Fibroblast of skin of scalp (primary cell): ENCODE measurements at places on chromosomes 3 and 15.

- DNase-seq, result peak; percentile 37
Observed at GRCh38 chr15:52013151-52013791, 5.7 kb upstream of the MAPK6 start.

GRCh38 chr3:102181175-102181920, 253.5 kb upstream of the ZPLD1 start:
- peak; percentile 92 for DNase-seq

DNA sequence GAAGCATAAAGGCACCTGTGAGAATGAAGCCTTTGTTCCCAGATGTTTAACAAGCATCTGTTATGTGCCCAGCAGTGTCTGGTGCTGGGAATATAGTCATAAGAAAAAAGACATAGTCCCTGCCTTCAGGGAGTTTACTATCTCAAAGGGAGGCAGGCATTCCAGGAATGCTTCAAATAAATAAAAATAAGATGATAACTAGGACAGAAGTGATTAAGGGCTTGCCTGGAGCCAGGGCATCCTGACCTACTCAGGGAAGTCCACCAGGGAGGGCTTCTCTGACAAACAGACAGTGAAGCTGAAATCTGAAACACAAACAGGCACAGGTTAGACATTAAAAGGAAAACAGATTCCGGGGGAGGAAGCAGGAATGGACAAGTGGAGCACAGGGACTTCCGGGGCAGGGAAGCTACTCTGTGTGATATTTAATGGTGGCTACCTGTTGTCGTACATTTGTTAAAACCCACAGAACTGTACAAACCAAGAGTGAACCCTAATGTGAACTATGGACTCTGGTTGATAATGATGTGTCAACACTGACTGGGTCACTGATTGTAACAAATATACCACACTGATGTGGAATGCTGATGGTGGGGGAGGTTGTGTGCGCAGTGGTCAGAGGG, 53.3 kb downstream of the ITGB5 start:
- DNase-seq, result peak; percentile 29

DNA sequence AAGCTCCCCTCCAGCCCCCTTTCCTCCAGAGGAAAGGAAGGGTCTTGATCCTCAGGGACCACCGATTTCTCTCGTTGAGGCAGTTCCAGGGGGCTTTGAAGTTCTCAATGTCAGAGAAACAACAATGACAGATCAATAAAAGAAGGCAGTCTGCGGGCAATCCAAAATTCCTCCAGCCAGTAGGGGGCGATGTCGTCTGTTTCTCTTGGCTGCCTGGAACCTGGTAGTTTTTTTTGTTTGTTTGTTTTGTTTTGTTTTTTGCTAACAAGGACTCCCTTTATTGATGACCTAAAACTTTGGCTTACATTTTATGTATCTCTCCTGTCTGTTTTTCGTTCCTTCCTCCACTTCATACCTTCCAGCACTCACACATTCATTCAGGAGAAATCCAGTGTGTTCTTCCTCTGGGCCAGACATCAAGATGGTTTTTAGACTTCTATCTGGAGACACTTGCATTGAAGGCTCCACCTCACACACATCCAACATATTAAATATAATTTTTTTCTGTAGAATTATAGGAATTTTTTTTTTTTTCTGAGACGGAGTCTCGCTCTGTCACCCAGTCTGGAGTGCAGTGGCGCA, 276.6 kb downstream of the RPLP1 start:
- DNase-seq, result peak; percentile 26

- DNase-seq, result no peak
Observed at GRCh38 chr3:105869861-105870755, 1.3 kb upstream of the CBLB start.

- peak; percentile 24 for DNase-seq
Observed at GRCh38 chr15:72358650-72359171, 17.1 kb downstream of the HEXA start.

DNA sequence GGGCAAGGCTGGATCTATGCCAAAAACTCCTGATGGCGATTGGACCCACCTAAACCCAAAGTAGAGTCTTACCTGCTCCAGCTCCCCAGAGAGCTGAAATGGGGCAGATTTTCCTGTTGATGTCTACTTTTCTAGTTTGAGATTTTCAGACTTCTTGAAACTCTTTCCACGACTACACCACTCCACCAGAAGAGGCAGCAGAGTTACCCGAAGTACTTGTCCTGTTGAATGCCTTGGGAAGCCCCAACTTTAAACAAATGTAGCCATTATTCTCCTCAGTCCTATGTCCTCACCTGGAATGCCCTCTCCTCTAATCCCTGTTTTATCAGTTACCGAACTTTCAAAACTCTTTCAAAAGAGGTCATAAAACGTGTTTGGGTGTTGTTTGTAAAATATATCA, 843.8 kb downstream of the VGLL3 start:
- no peak for DNase-seq

- DNase-seq, result peak; percentile 27
Observed at GRCh38 chr3:149618151-149619123, 39.4 kb downstream of the WWTR1 start.

DNA sequence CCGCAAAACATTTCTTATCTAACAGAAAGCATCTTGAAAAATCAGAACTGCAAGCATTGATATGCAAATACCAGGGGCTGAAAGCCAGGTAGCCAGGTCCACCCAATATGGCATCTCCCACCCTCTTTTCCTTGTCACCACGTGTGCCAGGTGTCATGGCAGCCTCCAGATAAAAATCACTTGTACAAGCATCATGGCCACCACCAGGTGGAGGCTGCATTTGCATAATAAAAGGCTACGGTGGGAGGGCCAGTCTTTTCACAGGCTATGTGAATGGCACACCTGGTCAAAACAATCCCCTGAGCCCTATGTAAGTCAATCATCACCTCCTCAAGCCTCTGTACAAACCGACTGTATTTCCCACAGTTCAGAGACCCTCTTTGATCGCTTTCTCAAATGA, 1233.1 kb upstream of the ALCAM start:
- no peak for DNase-seq

DNA sequence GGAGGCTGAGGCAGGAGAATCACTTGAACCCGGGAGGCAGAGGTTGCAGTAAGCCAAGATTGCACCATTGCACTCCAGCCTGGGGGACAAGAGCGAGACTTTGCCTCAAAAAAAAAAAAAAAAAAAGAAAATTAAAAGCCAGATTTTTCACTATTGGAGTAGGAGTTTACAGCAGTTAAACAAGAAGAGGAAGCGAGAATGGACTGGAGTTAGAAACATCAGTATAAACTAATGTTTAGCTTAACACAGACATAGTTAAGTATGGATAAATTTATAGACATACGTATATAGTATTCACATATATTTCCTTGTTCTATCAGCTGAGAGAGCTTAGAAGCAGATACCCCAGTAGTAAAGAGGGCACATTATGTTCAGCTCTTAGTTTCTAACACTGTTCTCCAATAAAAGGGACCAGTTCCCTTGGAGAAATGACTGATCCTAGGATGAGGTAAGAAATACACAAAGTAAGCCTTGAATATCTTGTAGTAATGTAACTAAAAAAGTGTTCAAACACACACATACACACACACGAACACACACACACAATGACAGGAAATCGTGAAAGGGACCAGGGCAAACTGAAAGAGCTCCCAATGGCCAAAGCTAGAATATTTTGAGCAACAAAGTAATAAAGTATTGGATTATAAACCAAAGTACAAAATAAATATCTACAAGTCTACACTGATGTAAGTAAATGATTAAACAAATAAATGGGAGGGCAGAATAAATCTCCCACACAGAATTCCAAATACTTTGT, 25.1 kb downstream of the PIK3CB start:
- no peak for DNase-seq

- peak; percentile 25 for DNase-seq
Observed at GRCh38 chr15:95024351-95024750, 793.0 kb downstream of the MCTP2 start.

- no peak for DNase-seq
Observed at GRCh38 chr15:101525087-101525669, 35.7 kb upstream of the PCSK6 start.

- no peak for DNase-seq
Observed at GRCh38 chr15:25329696-25330095, 109.1 kb downstream of the UBE3A start.

GRCh38 chr3:153032891-153033290, 129.1 kb upstream of the RAP2B start:
- no peak for DNase-seq

- peak; percentile 64 for DNase-seq
Observed at GRCh38 chr15:83300826-83301225, 16.4 kb upstream of the BNC1 start.

DNA sequence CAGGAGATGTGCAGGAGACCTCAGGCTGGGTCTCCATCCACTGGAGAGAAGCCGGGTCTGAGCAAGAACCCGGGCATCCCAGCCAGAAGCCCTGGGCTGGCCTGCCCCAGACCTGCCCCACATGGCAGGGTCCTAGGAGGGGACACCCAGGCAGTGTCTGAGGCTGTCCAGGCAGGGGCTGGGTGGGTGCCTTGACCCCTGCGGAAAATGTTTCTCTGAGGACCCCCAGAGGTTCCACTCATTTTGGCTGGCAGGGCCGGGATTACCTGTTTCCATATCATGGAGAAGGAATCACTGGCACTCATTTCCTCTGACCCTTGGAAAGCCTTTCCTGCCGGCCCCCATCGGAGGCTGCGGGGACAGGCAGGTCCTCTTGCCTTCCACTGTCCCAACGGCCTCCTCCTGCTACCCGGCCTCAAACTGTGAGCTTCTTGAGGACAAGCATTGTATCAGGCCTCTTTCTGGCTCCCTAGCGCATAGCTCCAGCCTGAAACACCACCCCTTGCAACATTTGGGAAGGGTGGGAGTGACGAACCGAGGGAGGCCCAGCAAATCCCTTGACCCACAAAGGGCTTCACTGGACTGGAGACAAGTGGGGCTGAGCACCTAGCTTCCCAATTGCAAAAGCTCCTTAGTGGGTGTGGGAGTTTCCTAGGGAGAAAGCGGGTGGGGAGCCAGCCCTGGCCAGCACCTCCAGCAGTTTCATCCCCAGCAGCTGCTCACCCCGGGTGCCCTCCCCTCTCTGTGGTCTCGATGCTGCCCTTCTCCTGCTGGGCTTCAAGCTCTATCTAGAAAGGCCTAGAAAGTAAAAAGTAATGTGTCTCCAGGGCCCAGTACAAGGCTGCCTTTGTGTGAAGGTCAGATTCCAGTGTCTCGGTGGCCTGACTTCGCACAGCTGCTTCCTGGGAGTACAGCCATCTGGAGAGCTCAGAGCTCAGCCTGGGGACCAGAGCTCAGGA, 29.7 kb downstream of the ACSBG1 start:
- no peak for DNase-seq

GRCh38 chr3:116671151-116671550, 38.4 kb upstream of the TUSC7 start:
- no peak for DNase-seq

DNA sequence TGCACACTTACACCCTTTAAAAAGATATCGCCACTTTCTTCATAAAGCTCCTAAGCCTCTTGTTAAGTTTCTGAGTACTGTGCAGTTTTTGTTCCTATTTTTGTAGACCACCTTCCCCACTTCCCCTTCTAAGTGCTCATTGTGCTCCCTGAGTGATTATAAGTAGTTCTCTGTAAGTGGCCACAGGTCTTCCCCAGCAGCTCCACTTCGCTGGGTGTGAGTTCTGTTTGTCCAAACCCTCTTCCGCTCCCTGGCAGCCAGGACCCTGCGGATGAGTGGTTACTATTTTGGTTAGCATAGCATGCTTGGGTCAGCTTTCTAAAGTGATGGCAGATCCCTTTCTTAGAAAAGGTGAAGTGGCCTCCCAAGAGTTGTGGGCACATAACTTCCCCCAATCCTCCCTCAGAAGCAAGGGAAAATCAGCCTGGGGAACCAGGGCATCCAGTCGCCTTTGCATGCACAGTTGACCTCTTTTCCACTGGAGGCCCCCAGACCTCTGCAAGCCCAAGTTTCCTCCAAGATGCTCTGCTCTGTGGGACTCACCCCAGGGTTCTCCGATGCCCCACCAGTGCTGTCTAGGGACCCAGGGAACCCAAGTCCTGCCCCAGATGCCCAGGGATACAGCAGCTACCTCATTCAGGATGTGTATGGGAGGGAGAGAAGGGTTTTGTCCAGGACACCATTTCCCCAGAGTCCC, 69.6 kb downstream of the ATP10A start:
- DNase-seq, result no peak

- DNase-seq, result no peak
Observed at GRCh38 chr3:172188511-172188910, 149.1 kb downstream of the FNDC3B start.

GRCh38 chr15:80636675-80637074, 58.4 kb upstream of the ABHD17C start:
- no peak for DNase-seq

- peak; percentile 29 for DNase-seq
Observed at GRCh38 chr3:69510481-69511030, 124.7 kb upstream of the FRMD4B start.

GRCh38 chr15:40891138-40891537, 3.1 kb upstream of the VPS18 start:
- no peak for DNase-seq

- DNase-seq, result peak; percentile 58
Observed at GRCh38 chr3:195366200-195366925, 76.5 kb downstream of the ACAP2 start.

DNA sequence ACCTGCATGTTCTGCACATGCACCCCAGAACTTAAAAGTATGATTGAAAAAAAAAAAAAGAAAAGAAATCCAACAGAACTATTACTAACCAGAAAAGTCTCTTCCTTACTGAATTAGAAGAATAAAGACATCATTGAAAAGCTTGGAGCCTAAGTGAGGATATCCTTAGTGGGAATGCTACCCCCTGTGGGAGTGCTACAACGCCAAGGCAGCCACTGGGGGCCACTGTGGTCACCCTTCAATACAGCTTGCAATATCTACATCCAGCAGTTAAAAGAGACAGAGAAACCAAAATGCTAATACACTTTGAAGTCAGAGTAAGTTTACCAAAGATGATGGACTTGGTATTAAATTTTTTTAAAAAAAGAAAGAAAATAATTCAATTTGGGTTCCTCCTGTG, 292.0 kb downstream of the PLCL2 start:
- peak; percentile 48 for DNase-seq

DNA sequence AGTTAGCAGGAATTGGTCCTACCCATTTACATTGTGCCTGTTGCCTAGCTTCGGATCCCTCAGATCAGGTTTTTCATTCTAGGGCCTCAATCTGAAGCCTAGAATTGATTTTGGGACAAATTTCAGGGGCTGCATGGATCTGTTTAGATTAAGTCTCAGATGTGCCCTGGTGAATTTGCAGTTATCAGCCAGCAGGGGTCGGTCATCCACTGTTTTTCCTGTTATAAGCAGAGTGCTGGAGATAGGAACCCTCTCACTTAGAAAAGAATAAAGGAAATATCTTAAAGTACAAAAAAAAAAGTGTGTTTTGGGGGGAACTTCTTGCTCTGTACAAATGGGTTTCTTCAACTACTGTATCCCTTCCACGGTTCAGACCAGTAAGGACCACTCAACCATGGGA, 212.5 kb downstream of the BCHE start:
- DNase-seq, result no peak
